ENCODE measurements at places on chromosomes 11 and 22.

DNA sequence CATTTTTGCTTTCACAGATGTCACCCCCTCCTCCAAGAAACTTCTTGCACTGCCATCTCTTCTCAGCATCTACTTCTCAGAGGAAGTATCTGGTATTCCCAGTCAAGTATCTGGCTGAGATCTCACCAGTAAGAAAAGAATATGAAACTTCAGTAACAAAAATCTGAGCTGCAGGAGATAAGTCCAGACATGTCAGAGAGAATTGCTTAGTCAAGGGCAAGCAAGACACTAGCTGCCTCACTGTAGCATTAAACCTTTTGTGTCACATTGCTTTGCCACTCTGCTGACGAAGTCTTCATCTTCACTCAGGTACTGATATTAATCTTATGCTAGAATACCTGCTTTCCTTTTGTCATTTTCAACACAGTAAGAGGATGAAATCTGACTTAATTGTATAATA is 70.6 kb upstream of the ZC3H12C start:
- H3K4me1 ChIP-seq, result no peaks in the 10 kb centered on the region
- no peaks in the 10 kb centered on the region for H3K36me3 ChIP-seq
- no peak for DNase-seq
- H3K27ac ChIP-seq, result no peak overlapping the region
- H3K27me3 ChIP-seq, result no peaks in the 10 kb centered on the region

DNA sequence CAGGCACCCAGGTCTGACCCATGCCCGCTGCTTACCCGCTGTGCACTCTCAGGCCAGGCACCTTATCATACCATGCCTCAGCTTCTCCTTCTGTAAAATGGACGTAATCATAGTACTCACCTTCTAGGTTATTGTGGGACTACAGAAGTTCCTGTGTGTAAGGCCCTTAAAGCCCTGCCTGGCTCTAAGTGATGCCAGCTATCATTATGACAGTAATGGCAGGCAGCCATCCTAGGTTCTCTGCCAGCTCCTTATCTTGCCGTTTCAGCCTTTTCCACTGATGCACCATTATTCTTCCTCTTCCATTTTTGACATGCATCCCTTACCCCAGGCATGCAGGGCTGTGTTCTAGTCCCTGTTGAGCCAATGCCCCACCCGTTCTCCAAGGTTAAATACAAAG is 57.9 kb downstream of the DBX1 start:
- no peak overlapping the region for H3K4me3 ChIP-seq
- peaks cover 82% of the 10 kb centered on the region for H3K36me3 ChIP-seq
- no peak overlapping the region for H3K27ac ChIP-seq
- DNase-seq, result no peak
- H3K27me3 ChIP-seq, result no peaks in the 10 kb centered on the region

GRCh38 chr11:8593455-8593854 is 573 bp downstream of the STK33 start:
- H3K27ac ChIP-seq, result no peak overlapping the region
- DNase-seq, result no peak
- H3K4me1 ChIP-seq, result peaks cover 6% of the 10 kb centered on the region
- no peaks in the 10 kb centered on the region for H3K36me3 ChIP-seq
- peak overlapping the region; percentile 80 for H3K4me3 ChIP-seq

- DNase-seq, result no peak
- no peak overlapping the region for H3K27ac ChIP-seq
- H3K36me3 ChIP-seq, result 0 out of 2 replicates have a peak, but pooled peaks cover 2% of the 10 kb centered on the region
- H3K27me3 ChIP-seq, result no peaks in the 10 kb centered on the region
- no peak overlapping the region for H3K4me3 ChIP-seq
- no peaks in the 10 kb centered on the region for H3K4me1 ChIP-seq
Measured at GRCh38 chr11:65087827-65088226, 3.8 kb downstream of the ZFPL1 start.

DNA sequence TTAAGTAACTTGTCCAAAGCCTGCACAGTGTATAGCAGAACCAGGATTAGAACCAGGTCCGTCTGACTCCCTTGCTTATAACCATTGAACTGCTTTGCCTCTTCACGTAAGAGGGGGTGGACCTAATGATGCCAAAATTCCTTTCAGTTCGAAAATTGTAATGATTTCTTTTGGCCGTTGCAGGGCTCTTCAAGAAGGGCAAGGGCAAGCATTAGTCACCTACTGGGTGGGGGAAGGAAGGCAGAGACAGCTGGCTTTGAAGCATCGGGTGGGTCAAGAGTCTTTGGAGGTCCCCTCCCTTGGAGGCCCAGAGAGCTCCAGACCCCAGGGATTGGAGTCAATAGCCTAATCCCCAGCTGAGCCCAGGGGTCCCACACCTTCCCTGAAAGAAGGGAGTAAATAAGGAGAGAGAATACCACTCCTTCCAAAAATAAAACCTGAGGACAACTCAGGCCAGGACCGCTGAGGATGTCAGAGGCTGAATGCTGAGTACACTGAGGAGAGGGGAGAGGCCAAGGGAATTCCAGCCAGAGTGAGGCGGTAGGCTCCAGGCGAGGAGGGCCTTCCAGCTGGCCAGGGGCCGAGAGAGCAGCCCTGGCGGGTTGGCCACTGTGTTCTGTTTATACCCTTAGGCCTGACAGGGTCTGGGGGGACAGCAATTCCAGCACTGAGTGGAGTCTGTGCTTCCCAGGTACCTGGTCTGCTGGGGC is 14.1 kb downstream of the CREB3L1 start:
- H3K36me3 ChIP-seq, result no peaks in the 10 kb centered on the region
- no peaks in the 10 kb centered on the region for H3K27me3 ChIP-seq
- peaks cover 24% of the 10 kb centered on the region for H3K4me1 ChIP-seq
- H3K4me3 ChIP-seq, result no peak overlapping the region
- peak overlapping the region; percentile 76 for H3K27ac ChIP-seq
- no peak for DNase-seq

DNA sequence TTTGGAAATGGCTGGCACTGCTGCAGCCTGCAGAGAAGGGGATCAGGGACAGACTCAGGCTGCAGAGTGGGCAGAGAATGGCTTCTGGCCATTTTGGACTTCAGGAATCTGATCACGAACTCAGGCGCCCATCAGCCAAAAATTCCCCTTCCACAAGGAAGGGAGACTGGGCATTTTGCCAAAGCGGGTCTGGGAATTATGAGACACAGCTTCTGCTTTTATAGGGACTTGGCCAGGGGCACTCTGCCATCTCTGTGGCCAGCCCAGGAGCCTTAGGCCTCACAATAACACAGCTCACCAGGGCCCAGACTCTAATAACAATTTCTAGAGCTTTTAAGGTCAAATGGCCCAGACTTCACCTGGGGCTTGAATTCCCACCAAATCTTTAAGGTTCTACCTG is 74.7 kb downstream of the CHST1 start:
- no peak for DNase-seq
- no peaks in the 10 kb centered on the region for H3K27me3 ChIP-seq
- H3K27ac ChIP-seq, result no peak overlapping the region
- H3K36me3 ChIP-seq, result no peaks in the 10 kb centered on the region
- H3K4me1 ChIP-seq, result no peaks in the 10 kb centered on the region
